ENCODE measurements at places on chromosomes 1 and 21.

GRCh38 chr1:165047994-165048393 lies 308.5 kb downstream of the LMX1A start:
- DNase-seq: no peak

- DNase-seq: no peak
These were observed 23.6 kb downstream of the XCL2 start for GRCh38 chr1:168520052-168520751.

DNA sequence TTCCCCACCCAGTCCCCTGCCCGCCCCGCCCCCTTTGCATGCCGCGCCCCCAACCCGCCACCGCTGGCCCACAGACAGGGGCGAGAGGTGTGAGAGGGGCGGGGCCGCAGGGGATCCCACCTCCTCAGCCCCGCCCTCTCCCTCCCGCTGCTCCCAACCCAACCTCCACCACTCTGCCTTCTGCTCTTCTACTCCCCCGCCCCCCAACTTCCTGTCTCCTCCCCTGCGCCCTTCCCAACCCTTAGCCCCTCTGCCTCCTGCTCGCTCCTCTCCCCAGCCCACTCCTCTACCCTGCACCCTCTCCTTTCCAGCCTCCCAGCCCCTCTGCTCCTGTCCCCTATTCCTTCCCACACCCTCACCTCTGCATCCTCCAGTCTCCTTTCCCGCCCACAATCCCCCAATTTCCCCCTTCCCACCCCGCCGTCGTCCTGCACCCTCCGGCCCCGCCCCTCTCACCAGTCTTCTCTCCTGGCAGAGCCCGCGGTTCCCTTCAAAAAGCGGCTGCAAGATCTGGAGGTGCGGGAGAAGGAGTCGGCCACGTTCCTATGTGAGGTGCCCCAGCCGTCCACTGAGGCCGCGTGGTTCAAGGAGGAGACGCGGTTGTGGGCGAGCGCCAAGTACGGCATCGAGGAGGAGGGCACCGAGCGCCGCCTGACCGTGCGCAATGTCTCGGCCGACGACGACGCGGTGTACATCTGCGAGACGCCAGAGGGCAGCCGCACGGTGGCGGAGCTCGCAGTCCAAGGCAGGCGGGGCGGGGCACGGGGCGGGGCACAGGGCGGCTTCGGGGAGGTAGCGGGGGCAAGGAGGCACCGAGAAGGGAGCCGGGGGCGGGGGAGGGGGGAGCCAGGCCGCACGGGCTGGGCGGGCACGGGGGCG lies 5.4 kb downstream of the OBSCN start:
- DNase-seq: peak; percentile 87

GRCh38 chr1:197905699-197906351 lies 3.4 kb downstream of the C1orf53 start:
- DNase-seq: no peak

GRCh38 chr1:226960256-226960655 lies 20.2 kb downstream of the COQ8A start:
- DNase-seq: no peak

DNA sequence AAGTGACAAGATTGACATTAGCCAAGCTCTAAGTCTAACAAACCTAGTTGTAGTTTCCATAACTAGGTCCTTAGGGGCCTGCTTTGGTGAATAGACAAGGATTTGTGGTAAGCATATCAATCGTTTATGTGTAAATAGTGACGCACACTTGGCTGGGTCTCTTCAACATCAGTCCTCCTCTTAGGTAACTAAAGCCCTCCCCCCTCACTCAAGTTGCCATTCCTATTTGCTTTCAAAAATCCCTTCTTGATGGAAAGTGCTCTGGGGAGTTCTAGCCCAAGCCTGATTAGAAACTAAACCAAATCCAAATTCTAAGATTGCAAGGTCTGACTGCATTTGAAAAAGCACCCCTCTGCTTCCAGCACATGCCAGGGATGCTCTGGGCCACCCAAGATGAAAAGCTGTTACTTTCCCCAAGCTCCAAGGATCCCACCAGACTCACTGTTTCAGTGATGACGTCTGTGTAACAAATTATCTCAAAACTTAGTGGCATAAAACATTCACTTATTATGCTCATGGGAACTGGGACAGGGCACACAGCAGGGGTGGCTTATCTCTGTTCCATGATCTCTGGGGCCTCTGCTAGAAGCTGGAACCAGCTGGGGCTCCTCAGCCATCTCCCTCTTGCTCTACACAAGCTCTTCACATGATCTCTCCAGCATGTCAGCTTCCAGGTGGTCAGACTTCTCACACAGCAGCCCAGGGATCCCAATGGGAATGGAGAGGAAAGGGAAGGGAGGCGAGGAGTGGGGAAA lies 74.1 kb downstream of the RRAGC start:
- DNase-seq: no peak

DNA sequence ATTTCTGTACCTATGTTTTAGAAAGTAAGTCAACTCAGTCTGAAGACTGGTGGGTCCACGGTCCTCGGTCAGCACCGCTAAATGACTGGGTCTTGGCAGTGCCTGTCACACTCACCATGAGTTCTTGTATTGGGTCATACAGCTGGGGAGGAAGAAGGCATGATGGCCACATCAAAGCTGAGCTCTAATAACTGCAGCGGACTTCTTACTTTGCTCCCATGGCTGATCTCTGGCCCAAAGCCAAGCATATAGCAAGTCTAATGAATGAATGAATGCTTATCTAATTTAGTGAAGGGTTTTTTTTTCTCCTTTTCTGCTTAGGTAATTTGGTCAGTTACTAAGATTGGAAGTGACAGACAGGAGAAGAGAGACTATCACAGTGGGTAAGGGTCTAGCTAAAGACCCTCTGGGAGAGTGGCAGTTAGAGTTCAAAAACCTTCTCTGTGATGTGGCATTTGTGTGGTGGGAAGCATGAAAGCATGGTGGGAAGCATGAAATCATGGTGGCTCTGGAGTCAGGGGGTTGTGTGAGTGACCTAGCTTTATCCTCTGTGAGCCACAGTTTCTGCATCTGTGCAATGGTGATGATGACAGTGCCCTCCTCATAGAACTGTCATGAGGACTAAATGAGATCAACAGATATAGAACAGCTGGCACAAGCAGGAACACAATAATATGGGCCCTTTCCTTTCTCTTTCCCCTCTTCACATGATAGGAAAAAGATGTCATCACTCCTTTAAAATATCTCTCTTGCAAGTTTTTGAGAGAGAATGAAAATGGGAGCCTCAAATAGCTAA lies 78.9 kb upstream of the JAK1 start:
- no peak for DNase-seq

GRCh38 chr1:67146101-67146500 lies 11.3 kb upstream of the C1orf141 start:
- no peak for DNase-seq

- no peak for DNase-seq
These were observed 288.0 kb downstream of the BACH1 start for GRCh38 chr21:29586696-29587095.

DNA sequence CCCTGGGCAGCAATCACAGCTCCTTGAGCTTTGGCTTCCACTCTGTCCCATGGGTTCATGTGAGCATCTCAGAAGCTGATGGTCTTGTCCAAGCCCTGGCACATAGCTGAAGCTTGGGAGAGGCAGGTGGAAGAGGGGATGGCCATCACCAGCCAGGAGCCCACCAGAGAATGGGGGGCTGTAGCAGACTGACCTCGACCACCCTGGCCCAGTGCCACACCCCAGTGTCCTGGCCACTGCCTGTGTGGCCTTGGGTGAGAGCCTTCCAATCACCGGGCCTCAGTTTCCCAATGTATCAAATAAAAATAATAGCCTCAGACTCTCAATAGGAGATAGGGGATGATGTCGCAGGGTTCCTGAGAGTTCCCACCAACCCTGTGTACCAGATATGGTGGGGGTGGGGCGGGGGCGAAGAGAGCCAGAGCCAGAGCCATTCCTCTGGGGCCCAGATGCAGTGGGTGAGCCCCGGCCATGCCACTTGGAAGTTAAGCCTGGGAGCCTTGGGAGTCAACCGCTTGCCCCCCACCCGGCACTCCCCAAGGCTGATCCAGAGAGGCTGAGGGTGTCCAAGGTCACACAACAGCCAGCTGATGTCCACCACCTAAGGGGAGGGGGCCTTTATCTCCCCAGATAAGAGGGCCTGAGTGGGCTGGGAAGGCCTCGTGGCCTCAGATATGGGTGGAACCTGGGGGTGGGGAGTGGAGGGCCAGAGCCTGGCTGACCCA lies 9.3 kb upstream of the EDN2 start:
- no peak for DNase-seq

DNA sequence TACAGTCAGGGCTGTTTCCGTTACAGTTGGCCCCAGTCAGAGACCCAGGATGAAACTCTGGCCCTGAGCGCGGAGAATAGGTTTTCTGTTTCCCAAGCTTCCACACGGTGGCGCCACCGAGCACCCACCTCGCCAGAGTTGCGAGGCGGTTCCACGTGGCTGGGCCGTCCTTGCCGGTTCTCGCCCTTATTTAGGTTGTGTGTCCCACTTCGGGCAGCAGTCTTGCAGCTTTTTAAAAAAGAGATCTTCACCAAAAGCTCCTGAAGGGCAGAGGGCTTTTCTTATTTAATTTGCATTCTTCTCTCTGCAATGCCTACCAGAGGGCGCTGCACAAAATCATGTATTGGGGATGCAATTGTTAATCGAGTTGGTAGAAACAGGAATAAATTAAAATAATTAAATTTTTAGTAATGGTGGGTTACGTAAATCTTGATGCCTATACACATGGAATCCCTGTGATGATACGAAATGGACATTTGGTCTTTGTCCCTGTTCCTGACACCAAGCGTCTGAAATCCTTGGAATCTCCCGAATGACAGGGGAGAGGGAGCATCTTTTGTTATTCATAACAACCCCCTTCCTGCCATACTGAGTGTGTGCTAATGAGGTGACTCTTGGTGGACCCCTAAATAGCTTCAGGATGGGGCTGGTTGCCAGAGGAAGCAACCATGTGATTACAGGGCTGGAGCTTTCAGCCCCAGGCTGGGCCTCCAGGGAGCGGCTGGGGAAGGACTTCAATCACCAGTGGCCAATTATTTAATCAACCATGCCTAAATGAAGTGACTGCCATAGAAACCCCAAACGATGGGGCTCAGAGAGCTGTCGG lies 5.6 kb upstream of the S100A7 start:
- peak; percentile 33 for DNase-seq

DNA sequence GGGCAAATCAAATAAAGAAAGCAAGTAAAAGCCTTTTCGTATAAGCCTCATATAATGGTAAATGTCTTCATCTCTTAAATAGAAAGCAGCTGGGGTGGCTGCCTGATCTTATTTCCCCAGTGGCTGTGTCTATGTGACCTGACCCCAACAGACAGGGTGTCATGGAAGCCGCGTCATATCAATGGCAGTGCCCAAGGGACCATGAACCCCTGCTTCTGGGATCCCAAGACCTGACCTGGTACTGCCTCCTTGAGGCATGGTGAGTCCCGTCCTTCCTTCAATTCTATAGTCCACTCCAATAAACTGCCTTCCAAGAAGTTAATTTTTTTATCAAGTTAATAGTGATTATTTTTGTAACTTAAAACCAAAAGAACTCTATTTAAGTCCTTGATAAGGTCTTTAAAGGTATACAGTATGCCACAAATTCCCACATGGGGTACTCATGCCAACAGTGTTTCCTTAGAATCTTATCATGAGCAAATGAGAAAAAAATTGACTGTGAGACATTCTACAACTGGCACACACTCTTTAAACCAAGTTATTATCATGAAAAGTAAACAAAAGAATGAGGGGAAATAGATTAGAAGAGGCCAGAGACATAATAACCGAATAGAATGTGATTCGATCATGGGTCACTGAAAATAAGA lies 104.6 kb downstream of the ADSS2 start:
- no peak for DNase-seq

All from stimulated activated CD8-positive, alpha-beta memory T cell treated with anti-CD3 and anti-CD28 coated beads, Interleukin-2, amount 100 ng/mL, for 1 hour (primary cell).